ENCODE measurements at places on chromosomes 4 and X.

GRCh38 chr4:159188646-159189045, 85.8 kb downstream of the RAPGEF2 start:
- no peak for DNase-seq

GRCh38 chr4:179124957-179125356, 1682.7 kb upstream of the AGA start:
- no peak for DNase-seq

DNA sequence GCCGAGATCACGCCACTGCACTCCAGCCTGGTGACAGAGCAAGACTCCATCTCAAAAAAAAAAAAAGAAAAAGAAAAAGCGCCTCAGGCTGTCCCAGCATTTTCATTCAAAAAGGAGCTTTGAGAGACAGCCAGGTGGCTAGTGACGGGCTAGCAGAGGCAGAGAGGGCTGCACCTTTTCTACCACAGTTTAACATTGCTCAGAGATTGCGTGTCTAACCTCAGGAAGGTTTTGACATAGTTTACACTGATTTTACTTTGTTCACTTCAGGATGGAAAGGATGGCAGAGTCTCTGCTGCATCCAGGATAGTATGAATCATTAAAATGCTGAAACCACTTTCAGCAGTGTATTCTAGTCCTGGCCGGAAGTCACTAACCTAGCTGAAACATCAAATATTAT, 28.1 kb downstream of the ZFP42 start:
- no peak for DNase-seq

GRCh38 chrX:147550217-147550616, 361.5 kb upstream of the FMR1 start:
- DNase-seq: no peak

DNA sequence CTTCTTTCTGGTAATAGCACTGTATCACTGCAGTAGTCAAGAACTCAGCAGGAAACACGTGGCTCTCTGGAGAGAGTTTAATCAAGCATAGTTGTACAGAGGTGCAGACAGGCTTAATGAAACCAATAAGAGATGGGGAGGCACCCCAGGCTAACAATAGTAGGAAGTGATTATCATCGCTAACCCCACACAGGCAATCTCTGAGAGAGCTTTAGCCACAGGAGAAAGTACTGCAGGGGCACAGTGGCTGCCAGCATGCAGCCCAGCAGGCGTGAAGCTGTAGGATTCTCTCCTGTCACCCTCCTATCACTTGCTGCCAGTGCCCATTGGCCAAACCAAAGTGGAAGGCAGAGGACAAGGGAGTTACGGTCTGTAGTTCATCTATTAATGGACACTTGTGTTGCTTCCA, 450.0 kb upstream of the RASGEF1B start:
- DNase-seq: no peak

GRCh38 chr4:15688051-15688450, 6.4 kb downstream of the FAM200B start:
- DNase-seq: no peak

DNA sequence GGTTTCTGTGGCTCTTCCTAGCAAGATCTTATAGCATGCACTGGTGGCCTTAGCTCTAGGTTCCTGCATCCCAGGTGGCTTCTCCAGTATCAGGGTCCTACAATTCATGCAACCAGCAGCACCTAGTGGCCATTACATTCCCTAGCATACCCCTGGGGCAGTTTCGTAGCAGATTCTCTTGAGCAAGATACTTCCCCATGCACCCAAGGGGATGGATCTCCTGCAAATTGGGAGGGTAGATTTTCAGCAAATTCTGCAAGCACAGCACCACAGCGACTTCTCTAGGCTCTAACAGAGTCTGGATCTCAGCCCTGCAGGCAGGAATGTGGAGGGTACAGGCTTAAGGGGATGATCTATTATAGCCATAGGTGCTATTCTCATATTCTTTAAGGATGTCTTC, 13.1 kb upstream of the SLC9B1 start:
- DNase-seq: no peak

DNA sequence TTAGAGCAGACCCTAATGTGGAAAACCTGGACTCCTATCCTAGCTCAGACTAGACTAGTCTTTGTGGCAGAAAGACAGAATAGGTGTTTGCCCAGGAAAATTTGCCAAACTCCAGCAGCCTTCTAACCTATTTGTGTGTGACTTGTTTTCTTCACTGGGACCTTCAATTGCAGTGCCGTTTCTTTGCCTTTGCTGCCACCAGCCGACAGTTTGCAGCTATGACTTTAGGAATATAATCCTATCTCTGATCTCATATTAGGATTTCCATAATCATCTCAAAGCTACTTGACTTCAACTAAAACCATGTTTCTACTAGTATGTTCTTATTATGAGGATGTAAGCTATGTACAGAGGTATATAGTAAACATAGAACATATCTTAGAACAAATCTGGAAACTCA, 60.2 kb upstream of the PGAM4 start:
- no peak for DNase-seq

GRCh38 chr4:188435381-188435780, 296.1 kb downstream of the TRIML1 start:
- no peak for DNase-seq

- DNase-seq: no peak
Observed at GRCh38 chr4:120540625-120541024, 381.9 kb downstream of the PRDM5 start.

DNA sequence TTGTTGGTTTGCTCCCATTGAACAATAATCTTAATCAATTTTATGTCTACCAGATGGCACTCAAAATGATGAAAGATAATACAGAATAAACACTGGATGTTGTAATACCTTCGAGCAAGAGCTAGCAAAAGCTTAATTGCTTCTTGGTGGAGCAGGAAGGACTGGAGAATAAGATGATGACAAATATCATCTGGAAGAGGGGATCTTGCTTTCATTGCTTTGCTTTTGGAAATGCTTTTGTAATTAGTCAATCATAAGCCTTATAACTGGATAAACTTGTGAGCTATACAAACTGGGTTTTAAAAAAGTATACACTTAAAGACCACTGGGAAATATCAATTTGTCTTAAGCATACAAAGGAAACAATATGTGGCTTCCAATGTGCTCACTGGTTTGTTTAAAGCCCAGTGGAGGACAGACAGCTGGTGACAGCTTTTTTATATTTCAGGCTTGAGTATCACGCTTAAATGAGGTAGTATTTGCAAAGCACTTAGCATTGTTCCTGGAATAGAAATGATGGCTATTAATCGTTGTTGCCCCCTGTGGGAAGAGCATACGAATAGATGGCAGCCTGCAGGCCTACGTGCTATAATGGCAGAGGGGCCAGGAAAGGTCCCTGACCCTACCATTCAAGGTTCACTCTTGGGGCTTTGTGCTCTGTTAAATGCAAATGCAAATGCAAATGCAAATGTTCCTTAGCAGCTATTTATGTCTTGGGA, 61.2 kb downstream of the TMEM150C start:
- DNase-seq: no peak

DNA sequence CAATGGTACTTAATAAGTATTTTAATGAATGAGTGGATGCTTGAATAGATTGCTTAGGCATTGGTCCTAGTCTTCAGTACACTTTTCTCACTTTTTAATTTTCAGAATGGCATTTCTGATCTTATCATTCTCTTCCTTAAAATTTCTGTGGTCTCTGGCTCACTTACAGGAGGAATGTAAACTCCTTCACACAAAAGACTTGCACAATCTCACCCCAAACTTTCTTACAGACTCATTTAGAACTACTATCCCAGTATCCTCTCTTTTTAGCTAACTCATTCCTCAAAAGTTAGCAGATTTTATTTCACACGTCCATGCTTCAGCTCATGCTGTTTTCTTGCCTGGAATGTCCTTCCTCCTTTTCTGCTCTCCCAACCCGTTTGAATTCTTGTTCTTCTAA, 350.1 kb downstream of the GRXCR1 start:
- DNase-seq: no peak

- no peak for DNase-seq
Observed at GRCh38 chr4:37715889-37716402, 29.8 kb upstream of the RELL1 start.
